ENCODE measurements at places on chromosomes 6 and 20.

GRCh38 chr6:51467231-51467952 is 620.0 kb downstream of the PKHD1 start:
- DNase-seq: no peak

GRCh38 chr6:68333442-68333841 is 301.6 kb upstream of the ADGRB3 start:
- peak; percentile 16 for DNase-seq

DNA sequence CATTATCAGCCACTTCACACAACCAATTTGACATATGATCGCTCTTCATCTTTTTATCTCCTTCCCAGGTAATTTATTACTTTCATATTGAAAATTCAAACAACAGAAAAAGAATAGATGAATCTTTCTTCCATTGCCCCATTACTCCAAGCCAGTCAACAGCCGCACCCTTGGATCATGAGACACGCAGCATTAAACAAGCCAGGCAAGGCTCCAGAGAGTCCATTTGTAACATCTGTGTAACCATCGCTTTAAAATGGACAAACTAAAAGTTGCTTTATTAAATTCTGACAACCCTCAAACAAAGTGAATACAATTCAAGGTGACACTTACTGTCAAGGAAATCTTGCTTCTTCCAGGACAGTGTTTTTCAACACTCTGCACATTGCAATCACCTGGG is 200.3 kb downstream of the EPM2A start:
- DNase-seq: no peak

- no peak for DNase-seq
Observed at GRCh38 chr6:150800674-150801314, 64.7 kb upstream of the MTHFD1L start.

- peak; percentile 70 for DNase-seq
Observed at GRCh38 chr6:129120856-129121638, 238.1 kb downstream of the LAMA2 start.
